ENCODE measurements at places on chromosomes 16 and 17.

- no peak for DNase-seq
Observed at GRCh38 chr16:67448580-67448979, 17.7 kb downstream of the HSD11B2 start.

DNA sequence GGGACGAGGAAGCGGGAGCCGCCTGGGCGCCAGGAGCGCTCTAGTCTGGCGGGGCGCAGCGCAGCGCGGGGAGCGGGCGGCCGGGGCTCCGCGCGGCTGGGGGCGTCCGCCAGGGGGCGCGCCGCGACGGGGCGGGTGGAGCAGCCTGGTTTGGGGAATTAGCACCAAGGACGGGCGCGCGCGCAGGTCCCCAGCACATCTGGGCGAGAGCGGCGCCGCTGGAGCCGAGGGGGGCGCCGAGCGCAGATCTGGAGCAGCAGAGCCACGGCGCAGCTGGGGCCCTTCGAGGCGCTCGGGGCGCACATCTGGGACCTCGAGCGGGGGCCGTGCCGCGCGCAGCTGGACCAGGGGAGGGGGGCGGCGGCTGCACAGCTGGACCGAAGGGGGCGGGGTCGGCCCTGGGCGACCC is at the start of gene NXPH3:
NXPH3 (plus strand) TSS at position 193 of the 409 bp plus-strand sequence. CDS start 349 bp downstream, outside the sequence.
- no peak for DNase-seq

DNA sequence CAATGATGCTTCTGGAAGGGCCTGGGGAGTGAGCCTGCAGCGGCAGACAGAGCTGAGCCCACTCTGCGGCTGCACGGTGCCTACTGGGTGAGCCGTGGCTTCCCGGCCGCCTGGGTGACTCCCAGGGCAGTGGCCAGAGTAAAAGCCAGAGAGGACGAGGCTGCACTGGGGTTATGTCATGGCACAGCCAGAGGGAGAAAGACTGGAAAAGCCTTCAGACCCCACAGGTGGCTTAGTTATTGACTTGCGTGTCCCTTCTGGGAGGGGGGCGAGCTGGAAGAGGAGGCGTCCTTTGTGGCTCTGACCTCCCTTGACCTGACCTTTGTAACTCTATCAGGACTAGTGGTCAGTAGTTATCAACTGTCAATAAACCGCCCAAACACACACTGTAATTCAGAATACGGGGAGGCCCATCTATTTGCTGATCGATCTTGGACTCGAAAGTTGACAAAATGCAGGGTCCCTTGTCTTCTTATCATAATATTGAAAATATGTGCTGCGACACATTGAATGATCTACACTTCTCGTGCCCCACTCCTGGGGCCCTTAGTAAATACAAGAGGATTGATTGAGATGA is 385.9 kb upstream of the ZFHX3 start:
- no peak for DNase-seq

DNA sequence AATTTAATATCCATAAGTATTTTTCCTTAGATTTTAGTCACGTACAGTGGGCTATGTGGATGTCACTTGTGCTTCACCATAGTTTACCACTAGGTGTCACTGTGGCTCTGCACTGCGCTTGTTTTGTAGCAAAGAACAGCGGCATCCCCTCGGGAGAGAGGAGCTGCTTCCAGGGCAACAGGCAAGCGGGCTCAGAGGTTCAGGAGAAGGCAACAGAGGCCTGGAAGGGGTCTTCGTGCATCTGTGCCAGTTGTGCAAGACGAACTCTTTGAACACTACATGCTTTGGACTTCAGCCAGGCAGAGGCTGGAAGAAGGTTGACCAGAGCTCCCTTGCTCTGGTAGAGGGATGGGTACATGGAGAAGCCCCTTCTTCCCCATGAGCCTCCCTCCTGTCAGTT is 20.6 kb downstream of the CYB561 start:
- no peak for DNase-seq

DNA sequence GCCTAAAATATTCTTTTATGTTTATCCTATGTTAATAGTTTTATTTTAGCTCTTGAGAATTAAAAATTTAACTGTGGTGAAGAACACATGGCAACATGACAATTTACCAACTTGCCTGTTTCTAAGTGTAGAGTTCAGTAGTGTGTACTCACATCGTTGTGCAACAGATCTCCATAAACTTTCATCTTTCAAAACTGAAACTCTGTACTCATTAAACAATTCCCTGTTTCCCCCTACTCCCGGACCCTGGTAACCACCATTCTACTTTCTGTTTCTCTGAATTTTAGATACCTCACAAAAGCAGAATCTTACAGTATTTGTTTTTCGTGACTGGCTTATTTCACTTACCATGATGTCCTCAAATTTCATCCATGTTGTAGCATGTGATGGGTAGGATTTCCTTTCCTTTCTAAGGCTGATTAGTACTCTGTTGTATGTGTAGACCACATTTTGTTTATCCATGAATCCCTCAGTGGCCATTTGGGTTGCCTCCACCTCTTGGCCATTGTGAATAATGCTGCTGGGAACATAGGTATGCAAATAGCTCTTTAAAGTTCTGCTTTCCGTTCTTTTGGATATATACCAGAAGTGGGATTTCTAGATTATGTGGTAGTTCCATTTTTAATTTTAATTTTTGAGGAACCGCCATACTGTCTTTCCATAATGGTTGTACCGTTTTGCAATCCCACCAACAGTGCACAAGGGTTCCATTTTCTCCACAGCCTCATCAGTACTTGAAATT is 17.4 kb downstream of the IST1 start:
- no peak for DNase-seq

- peak; percentile 20 for DNase-seq
Observed at GRCh38 chr16:76816475-76816874, 374.5 kb upstream of the MON1B start.

DNA sequence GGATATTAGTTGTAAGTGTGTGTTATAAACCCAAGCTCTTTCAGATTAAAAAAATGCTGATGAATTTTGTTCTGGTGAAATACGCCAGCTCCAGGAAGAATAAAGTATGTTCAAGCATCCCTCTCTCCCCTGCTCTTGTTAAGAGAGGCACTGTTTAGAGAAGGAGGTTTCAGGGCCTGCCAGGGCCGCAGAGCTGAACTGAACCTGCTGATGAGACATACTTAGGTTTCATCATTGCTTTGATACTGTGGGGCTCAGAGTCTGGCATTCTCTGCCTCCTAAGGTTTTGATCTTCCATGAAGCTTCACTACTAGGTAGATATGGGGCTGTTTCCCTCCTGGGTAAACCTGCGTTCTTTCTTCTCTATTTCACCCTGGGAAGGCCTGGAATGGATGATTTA is 175.3 kb upstream of the FAM20A start:
- no peak for DNase-seq

DNA sequence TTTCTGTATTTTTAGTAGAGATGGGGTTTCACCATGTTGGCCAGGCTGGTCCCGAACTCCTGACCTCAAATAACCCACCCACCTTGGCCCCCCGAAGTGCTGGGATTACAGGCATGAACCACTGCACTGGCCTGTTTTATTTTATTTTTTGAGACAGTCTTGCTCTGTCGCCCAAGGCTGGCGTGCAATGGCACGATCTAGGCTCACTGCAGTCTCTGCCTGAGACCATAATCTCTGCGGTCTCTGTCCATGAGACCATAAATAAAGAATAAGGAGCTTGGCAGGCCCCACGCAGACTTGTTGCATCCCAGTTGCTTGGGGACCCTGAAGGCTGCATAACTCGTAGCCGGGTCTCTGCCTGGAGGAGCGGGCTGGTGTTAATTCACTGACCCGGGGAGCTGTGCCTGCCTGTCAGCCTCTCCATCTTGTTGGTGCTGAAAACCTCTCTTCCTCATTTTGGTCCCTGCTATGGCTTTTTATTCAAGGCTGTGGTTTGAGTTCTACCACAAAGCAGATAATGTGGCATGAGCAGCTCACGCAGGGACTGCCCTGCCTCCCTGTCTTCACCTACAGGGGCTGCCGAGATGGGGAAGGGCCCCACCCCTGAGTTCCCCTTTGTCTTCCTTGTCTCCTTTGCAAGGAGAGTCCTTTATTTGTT is 82.1 kb downstream of the MSI2 start:
- DNase-seq, result no peak

DNA sequence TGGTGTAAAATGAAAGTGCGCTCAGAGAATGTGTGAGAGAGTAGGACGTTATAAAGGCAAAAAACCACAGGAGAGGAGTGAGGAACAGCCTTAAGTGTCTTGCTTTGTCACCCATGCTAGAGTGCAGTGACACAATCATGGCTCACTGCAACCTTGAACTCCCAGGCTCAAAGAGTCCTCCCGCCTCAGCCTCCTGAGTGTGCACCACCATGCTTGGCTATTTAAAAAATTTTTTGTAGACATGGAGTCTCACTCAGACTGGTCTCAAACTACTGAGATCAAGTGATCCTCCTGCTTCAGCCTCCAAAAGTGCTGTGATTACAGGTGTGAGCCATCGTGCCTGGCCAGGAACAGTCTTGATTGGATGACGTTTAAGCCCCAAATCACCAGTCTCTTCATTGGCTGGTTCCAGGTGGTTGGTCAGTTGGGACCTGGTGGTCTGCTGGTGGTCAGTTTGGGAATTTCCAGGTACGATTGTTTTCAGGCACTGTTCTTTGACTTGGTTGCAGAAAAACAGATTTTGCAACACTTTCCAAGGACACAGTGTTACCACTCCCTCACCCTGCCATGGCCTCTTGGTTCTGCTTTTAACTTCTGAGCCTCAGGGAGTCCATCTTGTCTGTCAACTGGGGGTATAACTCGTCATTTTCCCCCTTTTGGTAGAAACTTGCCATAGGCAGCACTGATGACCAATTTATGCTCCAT is 21.2 kb downstream of the DHODH start:
- no peak for DNase-seq

DNA sequence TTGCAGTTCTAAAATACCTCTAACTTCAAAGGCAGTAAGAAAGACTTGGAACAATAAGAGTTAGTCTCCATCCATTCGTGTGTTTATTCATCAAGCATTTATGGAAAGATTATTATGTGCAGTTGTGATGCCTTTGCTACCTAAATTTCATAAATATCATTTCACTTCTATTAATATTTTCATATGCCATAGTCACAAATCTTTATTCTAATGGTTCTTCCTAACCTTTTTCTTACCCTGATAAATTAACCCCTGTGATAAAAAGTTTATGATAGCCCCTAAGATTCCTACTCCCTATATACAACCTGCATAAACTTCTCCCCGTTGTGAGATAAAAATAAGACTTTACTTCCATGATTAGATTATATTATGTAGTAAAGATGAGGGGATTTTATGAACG is 94.9 kb downstream of the BRIP1 start:
- no peak for DNase-seq

- no peak for DNase-seq
Observed at GRCh38 chr16:51114382-51114781, 36.7 kb downstream of the SALL1 start.

DNA sequence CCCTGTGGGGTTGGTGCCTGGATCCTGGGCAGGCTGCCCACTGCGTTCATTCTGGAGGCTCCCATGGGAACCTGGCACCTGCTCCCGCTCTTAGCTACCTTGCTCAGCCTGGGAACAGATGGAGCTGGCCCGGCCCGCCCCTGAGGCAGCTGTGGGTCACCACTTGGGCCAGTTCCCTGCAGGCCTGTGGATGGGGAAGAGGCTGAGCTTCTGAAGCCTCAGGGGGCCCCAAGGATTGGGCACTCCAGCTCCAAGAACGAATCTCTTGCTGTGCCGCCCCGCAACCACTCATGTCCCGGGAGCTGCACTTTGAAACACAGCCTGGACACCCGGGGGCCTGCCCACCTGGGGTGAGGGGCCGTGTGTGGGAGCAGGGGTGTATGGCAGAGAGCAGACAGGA is 37.7 kb downstream of the BAHCC1 start:
- DNase-seq, result no peak

- DNase-seq, result peak; percentile 91
Observed at GRCh38 chr17:66466840-66467367, 164.5 kb downstream of the PRKCA start.

DNA sequence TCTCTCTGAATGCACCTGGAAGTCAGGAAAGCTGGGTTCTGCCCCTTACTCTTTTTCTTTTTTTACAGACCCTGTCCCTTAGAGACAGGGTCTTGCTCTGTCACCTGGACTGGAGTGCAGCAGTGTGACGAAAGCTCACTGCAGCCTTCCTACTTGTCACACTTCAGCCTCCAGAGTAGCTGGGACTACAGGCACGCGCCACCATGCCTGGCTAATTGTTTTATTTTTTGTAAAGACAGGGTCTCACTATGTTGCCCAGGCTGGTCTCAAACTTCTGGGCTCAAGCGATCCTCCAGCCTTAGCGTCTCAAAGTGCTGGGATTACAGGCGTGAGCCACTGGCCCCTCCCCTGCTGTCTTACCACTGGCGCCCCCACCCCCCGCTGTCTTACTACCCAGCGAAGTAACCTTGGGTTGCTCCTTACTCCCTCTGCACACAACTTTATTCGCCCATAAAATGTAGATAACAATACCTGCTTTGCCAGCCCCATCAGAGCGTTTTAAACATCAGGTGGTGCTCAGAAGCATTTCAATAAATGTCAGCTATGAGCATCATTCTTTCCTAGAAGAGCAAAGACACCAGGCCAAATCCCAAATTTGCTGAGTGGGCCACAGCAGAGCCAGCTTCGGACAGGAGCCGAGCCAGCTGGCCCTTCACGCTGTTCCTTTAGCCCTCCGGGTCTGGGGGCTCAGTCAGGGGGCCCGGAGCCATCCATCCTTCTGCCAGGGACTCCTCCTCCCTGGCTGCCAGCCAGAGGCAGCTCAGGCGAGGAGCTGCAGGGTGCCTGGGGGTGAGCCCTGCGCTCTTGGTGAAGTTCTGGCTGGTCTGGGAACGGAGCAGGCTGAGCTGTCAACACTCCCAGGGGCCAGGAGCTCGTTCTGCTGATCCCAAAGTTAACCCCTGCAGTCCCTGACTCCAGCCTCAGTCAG is 24.4 kb downstream of the SRL start:
- no peak for DNase-seq

DNA sequence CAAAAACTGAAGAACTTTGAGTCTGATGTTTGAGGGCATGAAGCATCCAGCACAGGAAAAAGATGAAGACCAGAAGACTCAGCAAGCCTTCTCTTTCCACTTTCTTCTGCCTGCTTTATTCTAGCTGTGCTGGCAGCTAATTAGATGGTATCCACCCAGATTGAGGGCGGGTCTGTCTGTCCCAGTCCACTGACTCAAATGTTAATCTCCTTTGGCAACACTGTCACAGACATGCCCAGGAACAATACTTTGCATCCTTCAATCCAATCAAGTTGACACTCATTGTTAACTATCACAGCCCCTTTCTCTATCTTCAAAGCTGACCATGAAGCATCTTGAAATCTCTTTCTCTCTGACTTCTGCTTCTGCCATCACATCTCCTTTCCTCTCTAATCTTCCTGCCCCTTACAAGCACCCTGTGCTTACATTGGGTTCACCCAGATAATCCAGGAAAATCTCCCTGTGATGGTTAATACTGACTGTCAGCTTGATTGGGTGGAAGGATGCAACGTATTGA is 115.9 kb upstream of the CDH13 start:
- no peak for DNase-seq

DNA sequence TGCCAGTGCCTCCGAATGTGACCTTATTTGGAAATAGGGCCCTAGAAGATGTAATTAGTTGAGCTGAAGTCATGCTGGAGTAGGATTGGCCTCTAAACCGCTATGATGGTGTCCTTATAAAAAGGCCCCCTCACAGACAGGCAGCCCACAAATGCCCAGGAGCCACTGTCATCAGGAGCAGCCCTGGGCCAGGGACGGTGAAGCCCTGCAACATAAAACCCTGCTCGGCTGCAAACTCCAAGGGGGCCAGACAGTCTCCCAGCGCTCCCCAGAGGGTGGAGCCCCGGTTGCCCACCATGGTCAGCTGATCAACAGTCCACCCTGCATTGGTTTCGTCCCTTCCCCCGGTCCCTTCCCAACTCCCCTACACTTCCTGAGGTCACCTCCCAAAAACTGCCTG is 351.7 kb downstream of the FOXL1 start:
- no peak for DNase-seq

GRCh38 chr17:81116704-81117103 is 48.6 kb upstream of the PVALEF start:
- DNase-seq, result no peak

GRCh38 chr16:30482366-30482765 is 9.8 kb downstream of the ITGAL start:
- DNase-seq, result no peak
